ENCODE measurements at places on chromosomes 2 and 18.

DNA sequence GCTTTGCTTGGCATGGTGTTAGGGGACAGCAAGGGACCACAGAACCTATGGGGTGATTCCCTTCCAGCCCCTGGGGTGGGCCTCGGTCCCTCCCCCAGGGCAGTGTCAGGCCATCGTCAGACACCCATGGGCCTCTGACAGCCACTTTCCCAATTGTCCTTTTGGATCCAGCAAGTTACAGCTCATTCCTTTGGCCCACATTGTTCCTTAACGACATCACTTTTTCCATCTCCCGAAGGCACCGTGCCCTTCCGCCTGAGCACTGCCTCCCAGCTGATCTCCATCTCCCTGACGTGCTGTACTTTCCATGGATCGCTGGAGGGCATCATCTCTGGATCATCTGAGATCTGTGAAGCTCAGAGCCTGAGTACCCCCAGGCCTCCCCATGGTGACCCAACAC lies 10.4 kb upstream of the KCNK3 start:
- no peak for DNase-seq

DNA sequence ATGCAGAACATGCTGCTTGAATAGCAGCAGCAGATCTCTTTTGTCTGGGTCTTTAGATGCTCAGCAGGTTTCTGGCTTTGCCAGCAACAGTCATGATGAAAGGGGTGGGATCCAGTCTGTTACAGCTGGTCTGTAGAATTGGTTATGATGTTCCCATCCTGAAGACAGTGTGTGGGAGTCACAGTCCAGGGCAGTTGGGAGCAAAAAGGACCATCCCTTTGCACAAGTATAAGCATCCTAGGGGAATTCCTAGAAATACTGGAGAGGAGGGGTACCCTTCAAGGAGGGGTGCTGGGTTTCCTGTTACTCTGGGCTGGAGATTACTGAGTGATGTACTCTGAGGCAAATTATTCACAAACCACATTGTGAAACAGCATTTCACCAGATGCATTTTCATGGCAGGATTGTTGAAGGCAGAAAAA lies 119.9 kb upstream of the RND3 start:
- DNase-seq, result peak; percentile 53

DNA sequence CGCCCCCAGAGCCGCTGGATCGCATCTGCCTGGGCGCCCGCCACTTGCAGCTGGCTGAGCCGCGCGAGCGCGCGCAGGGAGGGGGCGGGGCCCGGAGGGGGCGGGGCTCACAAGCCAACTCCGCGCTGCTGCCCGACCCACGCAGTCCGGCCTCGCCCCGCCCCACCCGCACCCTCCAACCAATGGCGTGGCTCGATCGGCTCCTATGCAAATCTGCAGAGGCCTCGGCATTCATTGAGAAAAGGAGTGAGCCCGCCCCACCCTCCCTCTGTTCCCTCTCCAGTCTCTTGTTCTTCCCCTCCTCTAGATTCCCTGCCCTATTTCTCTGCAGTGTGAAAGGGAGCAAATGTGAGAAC lies at the start of gene ALK:
Gene ALK (minus strand): TSS at position 27 of the 356 bp plus-strand sequence. CDS start 927 bp downstream, outside the sequence.
- DNase-seq, result peak; percentile 73

DNA sequence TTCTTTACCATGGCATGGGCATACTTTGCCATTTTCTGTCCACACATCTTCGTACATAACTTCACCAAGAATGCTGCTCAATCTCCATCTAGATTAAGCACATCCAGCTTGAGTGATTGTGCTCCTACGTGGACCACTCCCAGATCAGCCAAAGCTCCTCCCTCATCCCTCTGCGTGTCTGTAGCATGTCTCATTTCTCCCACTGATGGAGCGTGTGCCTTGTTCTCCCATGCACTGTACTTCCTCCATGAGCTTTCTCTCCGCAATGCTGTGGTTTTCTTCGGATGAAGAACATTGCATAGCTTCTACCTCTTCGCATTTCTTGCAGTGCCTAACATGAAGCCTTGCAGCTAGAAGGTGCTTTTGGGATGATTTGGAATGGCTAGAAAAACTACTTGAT lies 13.5 kb downstream of the CCL20 start:
- DNase-seq, result no peak

DNA sequence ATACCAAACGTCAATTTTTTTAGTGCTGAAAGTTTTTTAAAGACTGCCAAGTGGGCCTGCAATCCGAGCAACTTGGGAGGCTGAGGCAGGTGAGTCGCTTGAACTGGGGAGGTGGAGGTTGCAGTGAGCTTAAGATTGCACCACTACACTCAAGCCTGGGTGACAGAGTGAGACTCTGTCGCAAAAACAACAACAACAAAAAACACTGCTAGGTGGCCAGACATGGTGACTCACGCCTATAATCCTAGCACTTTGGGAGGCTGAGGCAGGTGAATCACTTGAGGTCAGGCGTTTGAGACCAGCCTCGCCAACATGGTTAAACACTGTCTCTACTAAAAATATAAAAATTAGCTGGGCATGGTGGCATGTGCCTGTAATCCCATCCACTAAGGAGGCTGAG lies 202.8 kb upstream of the COPS8 start:
- DNase-seq, result peak; percentile 41

GRCh38 chr18:58180738-58181353 lies 136.8 kb downstream of the NEDD4L start:
- DNase-seq, result peak; percentile 53

- no peak for DNase-seq
Observed at GRCh38 chr18:77254711-77255405, 5.2 kb downstream of the GALR1 start.

GRCh38 chr18:515838-516237 lies 15.3 kb upstream of the COLEC12 start:
- DNase-seq, result no peak

GRCh38 chr2:235903782-235904584 lies 264.2 kb downstream of the GBX2 start:
- DNase-seq, result no peak

DNA sequence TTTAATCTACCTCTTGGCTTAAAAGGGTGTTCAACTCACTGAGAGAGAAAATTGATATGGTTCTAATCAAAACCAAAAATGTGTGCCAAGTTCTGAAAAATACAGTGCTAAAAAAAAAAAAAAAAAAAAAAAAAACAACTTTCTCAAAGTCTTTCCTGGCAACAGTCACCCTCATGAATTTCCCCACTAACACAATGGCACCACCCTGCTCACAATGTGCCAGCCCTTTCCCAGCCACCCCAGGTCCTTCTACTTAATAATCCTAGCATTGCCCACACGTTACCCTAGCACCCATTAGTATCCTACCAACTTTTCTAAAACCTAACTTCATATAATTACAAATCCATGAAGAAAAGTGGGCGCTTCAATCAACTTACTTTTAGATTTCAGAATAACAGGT lies 106.4 kb downstream of the AFF3 start:
- no peak for DNase-seq

DNA sequence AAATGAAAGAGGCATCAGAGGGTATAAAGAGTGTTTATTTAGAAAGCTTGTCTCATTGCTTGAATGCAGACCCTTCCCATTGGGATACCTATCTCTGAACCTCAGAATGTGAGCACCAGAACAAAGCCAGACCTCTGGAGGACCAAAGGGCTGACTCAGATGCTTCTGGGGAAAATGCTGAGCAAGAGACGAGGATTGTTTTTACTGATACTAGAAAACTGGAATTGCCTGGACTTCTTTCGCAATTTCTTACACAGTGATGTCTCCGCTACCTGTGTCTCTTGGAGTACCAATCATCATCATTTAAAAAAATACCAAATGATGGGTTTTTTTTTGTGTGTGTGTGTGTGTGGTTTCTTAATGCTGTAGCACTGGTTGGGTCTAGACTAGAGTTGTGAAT lies 55.6 kb upstream of the CCDC85A start:
- peak; percentile 5 for DNase-seq

GRCh38 chr2:112962308-112963175 lies 15.3 kb upstream of the IL36G start:
- no peak for DNase-seq

- DNase-seq, result no peak
Observed at GRCh38 chr2:193231634-193232033, 1036.9 kb upstream of the TMEFF2 start.

DNA sequence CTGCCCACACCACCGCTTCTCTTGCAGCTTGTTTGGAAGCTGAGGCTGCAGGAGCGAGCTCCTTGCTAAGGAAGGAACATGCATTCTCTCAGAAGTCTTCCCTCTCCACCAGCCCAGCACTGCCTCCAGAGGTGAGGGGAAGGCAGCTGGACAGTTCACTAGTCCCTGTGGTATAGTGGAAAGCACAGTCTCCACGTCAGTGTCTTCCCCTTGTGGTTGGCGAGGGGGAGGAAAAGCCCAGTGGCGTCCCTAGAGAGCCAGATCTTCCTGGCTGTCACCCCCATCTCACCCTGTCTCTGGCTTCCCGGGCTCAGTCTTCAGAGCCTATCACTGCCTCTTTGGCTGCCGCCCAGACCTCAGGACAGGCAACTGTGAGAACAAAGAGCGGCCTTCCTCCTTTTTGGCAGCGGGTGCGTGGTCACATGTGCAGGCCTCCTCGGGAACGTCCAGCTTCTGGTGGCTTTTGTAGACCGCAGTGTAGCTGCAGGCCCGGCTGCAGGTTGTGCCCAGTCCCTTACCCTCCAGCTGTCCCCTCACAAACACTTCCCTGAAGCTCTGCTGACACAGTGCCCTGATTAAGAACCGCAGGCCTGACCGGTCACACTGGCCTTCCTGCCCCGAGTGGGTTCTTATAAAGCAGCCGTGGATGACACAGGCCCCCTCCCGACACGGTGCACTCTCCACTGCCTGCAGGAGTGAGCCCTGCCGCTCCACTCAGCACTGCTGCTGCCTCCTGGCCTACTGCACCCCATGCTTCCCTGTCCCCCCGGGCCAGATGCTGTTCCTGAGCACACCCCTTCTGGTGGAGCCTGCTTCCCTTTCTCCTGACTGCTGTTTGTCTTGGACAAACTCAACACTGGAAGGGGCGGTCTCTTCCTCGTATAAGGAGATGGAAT lies 90.9 kb downstream of the RNF144A start:
- DNase-seq, result peak; percentile 98

GRCh38 chr18:77013811-77014521 lies 118.6 kb downstream of the MBP start:
- DNase-seq, result peak; percentile 4

DNA sequence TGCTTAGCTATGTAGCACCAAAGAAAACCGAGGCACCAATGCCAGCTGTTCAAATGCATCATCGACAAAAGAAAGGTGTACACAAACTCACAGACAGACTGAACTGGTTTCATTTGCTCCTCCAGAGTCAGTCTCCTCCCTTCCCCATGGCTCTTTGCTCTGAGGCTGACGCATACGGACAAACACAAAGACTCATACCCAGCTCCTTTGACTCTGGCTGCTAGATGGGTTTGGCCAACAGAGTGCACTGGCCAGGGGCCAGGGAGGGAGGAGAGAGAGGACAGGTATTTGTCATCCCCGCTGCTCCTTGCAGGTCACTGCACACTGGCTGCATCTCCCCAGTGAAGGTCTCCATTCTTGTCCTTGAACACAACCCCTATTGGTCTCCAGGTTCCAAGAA lies 40.7 kb downstream of the DNER start:
- no peak for DNase-seq

DNA sequence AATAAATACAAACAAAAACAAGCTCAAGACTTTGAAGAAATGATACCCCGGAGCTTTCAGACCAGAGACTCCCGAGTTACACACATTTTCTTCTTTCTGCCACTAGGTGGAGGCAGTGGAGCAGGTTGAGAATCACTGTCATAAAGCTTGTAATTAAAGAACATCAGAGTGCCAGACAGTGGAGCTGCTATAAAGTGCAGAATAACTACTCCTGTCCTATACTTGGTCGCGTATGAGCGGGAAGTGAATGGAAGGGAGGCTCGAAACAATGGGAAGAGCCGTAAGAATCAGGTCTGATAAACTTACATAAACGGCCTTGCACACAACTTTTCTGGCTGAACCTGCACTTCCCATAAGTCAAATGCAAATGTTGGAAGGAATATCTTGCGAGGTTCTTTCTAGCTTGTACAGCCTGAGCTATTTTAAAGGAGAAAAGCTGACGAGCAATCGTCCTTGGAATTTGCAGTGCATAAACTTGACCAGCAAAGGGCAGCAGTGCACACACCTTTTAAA lies 189.0 kb downstream of the RPIA start:
- DNase-seq, result peak; percentile 57

DNA sequence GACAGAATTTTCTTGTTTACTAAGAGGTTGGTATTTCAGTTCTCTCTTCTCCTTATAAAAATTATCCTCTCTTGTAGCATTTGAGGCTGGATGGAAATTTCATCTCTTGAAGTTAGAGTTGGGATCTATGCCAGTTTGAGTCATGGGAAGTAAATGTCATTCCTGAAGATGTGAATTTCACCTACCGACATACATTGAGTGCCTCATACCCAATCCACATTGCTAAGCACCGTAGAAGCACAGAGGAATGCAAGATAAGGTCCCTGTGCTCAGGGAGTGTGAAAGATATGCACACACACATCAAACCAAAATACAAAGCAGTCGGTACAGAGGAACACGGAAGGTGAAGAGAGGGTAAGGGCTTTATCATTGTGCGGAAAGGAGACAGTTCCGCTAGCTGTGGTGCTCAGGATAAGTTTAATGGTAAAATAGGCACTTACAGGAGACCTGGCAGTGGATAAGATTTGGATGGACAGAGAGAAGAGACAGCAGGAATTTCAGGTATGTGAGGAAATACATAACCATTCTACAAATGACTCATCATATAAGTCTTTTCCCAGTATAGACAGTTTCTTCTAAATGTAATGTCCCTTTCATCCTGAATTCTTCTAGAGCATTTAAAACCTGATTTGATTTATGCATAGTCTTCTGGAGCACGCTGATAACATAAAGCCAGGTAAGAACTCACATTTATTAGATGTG lies 205.3 kb upstream of the ST6GAL2 start:
- no peak for DNase-seq

DNA sequence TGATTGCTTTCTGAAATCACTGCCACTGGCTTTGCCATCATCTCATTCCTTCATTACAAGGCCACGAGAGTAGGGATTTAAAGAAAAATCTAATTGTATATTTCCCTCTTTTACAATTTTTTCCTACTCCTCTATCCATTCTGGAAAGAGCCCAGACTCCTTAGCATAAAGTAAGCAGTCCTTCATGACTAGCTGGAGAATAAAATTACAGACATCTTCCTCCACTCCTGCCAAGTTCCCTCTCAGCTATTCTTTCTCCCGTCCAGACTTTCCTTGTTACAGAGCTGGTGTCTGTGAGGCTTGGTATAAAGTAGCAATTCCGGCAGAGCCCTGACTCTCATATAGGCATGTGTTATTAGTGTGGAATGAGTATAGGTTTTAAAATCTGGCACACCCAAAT lies 806.8 kb downstream of the PLCL1 start:
- no peak for DNase-seq

- DNase-seq, result no peak
Observed at GRCh38 chr18:57051021-57051656, 95.7 kb upstream of the BOD1L2 start.

- no peak for DNase-seq
Observed at GRCh38 chr2:16978301-16978700, 312.7 kb upstream of the CYRIA start.

- peak; percentile 16 for DNase-seq
Observed at GRCh38 chr18:23883277-23883790, 131.2 kb upstream of the TTC39C start.

GRCh38 chr2:178208817-178209216 lies 14.5 kb downstream of the OSBPL6 start:
- peak; percentile 35 for DNase-seq

All from fibroblast of mammary gland (primary cell).